ENCODE measurements at places on chromosomes 11 and 22.

- no peak for DNase-seq
These were observed 974 bp downstream of the DGCR8 start for GRCh38 chr22:20080776-20081654.

DNA sequence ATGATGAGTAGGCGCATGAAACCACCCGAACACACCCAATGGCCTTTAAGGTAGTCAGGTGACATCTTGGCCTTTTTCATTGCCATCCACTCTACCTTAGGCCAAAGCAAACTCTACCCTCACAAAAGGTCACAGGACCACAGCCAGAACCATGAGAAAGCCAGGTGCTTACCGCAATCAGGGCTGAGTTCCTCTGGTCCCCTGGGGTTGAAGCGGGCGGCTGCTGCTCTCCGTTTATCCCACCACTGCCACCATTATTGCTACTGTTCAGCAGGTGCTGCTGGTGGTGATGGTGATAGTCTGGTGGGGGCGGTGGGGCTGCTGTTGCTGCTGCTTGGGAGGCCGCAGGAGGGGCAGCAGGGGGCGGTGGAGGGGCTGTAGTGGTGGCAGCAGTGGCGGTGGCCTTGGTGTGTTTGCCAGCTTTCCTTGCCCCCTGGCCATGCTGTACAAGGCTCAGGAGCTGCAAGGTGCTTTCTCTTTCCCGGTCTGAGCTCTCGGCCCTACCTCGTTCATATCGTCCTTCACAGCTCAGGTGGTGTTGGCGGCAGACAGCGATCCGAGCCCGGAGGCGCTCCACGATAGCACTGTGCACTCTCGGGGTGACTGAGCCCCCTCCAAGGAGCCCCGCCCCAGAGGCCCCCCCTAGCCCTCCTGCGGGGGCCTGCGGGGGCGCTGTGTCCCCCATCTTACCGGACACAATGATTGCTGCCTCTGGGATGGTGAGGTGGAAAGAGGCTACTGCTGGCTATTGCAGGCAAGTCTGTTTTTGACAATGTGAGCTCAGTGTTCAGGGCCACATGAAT is 1.6 kb downstream of the MAML2 start:
- DNase-seq, result peak; percentile 65

DNA sequence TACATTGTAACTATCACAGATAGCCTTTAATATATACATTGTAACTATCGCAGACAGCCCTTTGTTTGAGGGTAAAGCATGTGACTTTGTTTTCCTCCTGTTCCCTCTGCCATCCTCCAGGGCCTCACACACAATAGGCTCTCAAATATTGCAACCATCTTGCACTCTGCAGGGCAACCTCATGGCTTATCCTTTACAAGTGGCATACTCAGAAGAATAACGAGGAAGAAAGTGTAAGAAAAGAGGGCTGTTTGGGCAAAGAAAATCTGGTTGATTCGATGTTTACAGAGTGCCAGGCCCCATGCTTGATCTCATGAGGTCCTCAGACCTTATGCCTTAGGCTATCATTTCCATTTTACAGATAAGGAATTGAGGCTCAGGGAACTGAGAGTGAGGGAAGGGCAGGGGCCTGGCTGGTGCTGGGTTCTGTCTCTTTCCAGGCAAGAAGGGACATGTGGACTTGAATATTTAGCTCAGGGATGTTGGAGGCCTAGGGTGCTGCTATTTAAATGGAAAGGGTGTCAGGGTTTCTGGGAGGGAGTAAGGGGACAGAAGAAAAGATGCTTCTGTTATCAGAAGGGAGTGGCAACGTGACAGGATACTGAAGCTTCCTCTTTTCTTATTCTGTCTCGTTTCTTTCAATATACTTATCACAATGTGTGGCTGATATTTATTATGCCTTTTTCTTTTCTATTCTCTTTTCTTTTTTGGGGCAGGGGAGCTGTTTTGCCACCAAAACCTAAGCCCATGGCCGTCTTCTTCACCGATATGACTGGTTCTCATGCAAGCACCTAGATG is 1.1 kb upstream of the SAMM50 start:
- no peak for DNase-seq

GRCh38 chr11:94832604-94833235 is 64.6 kb downstream of the AMOTL1 start:
- no peak for DNase-seq

DNA sequence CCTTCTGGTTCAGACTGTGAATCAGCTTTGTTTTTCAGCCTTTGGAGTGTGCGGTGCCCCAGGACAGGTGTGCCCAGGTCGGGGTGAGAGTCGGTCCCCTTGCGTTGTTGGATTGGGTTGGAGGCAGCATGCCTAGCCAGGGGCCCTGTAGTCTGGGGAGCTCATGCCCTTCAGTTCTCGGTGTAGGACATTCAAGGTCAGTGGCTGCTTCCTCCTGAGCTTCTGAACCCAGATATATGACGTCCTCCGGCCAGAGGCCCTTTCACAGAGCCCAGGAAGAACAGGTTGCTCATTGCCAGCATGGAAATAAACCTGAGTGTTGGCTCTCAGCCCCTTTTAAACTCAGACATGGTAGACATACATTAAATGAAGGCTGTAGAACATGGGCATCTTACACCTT is 2.7 kb downstream of the CSRP3 start:
- DNase-seq, result no peak

GRCh38 chr11:61880454-61880853 is 10.9 kb downstream of the FADS3 start:
- DNase-seq, result no peak

DNA sequence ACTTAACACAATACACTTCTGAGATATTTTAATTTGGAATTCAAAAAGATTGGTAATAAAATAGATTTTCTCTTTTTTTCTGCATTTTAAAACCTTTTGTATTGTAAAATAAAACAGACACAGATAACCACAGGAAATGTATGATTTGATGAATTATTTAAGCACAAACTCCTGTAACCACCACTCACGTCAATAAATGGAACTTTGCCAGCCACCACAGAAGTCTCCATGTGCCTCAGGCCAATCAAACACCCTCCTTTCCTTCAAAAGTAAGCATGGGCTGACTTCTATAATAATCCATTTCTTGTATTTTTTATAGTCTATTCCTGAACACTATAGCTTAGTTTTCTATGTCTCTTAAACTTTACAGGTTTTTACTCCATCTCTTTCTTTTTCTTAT is 721.7 kb downstream of the DLG2 start:
- DNase-seq, result no peak

GRCh38 chr22:47034905-47035419 is 272.5 kb downstream of the TBC1D22A start:
- no peak for DNase-seq

GRCh38 chr11:83601201-83601913 is 315.2 kb upstream of the CCDC90B start:
- no peak for DNase-seq

- DNase-seq, result no peak
These were observed 49.3 kb downstream of the ATXN10 start for GRCh38 chr22:45720839-45721378.

DNA sequence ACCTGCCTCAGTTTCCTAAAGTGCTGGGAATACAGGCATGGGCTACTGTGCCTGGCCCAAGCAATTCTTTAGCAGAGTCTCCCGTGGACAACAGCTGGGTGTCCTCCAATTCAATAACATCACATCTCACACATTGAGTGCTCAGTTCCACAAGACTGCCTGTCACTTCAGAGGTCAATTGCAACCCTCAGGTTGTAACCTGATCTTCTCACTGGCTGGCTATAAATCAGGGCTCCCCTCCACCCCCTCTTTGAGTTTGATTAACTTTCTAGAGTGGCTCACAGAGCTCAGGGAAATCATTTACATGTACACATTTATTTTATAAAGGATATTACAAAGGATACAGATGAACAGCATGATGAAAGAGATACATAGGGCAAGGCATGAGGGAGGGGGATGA is 68.1 kb downstream of the MCHR1 start:
- no peak for DNase-seq

GRCh38 chr11:126391286-126391954 is 35.9 kb downstream of the ST3GAL4 start:
- DNase-seq, result no peak

GRCh38 chr22:27971926-27972325 is 52.9 kb upstream of the PITPNB start:
- DNase-seq, result no peak

DNA sequence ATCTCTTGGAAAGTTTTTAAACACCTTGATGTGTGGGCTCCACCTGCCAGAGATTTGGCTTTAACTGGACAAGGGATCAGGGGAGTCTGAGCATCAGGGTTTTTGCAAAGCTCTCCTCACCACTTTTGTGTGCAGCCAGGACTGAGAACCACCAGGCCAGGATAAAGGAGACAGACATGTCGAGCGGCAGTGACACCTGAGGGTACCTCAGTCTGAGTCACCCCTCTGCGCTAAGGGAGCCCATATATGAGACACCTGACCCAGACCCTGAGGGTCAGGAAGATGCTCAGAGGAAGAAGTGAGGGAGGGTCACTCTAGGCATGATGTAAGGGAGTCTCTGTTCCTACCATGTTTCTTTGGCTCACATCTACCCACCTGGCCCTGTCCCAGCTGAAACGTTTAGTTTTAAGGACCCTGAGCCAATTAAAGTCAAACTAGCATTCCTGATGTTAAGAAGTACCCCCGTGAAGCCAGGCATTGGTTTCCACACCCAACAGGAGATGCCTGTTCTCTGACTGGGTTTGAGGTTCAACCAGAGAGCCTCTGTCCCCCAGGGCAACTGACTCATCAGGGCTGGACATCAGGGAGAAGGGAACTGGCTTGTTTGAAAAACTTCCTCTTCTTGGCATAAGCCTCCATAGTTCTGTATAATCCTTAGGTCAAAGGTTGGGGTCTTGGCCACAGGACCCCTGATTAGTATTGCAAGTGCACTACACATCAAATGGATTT is 72.4 kb upstream of the BIRC3 start:
- no peak for DNase-seq

DNA sequence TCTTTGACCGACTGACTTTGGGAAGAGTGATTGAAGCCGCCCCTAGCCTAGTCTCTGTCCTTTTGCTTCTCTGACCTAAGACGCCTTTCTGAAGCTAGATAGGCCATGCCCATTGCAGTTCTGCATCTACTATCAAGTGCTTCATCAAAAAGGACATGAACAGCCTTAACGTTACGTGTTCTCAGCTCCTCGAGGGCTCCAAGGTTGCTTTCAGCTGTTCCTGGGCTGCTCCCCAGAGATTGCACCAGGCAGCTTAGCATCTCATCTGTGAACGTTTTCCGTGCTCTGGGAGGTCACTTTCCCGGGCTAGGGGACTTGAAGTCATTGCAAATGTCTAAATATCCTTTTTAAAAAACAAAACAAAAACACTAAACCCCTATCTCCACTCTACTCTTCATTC is 13.9 kb downstream of the MICAL2 start:
- DNase-seq, result no peak

DNA sequence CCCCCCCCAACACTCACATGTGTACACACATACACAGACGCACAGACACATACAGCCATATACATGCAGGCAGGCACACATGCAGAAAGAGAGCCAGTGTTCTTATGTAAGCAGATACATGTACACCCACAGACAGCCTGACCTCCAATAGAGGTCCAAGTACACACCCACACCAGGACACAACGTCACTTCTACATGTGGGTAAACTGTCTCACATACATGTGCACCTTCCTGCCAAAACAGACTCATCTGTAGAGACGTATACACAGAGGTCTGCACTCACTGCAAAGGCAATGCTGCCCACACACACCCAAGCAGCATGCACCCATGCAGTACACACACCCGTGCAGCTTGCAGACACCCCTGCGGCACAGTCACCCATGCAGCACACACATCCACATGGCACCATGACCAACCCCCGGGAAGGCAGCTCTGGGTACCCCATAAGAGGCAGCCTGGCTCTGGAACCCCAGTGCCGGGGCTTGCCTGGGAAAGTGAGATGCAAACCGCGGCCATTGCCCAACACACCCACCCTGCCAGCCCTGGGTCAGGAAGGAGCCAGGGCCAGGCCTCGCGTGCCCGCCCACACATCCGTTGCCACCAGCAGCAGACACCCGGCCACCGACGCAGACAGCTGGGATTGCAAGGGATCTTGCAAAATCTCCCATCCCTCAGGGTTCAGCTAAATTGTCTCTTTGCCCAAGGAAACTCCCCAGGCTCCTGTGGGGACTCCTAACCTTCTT is 10.1 kb downstream of the CASTOR1 start:
- DNase-seq, result no peak

DNA sequence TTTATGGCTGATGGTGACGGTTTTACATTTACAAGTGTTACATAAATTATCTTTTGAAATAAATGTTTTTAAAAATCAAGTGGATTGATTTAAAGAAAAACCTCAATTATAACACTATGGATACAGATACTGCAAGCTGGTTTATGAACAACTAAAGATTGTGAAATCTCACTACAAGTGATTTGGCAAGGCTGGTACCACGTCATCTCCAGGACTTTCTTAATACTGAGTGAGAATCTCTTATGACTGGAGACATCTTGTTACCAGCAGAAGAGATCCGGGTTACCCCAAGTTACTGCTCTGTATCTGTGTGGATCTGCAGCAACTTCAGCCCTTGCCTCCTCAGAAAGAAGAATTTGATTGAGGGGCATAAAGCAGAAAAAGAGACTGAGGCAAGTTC is 452.9 kb downstream of the MN1 start:
- no peak for DNase-seq

DNA sequence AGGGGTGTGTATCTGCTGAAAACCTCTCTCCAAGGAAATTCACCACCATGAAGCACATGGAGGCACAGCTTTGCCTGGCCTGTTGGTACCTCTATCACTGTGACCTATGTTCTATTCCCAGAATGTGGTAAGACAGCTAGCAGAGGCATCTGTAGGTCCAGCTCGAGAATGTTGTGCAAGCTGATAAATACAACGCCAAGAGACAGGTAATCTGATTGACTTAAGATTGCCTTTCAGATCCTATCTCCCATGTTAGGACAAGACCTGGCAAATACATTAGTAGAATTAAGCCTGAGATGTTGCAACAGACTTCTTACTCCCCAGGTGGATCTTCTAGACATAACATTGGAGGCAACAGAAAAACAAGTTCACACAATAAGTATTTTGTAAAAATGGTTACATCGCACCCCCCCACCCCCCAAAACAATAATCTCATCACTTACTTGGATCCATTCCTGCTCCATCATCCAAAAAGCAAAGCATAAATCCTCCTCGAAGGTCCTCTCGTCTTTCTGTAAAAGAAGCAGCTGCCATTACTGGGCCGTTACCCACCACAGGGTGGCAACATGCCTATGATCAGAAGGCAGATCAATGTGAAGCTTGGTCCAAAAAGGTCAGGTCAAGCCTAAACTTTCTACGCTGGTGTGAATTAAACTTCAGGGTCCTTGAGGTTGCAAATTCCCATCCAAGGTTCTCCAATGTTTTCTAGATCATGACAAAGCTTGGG is 18.5 kb downstream of the MORC2 start:
- DNase-seq, result no peak

DNA sequence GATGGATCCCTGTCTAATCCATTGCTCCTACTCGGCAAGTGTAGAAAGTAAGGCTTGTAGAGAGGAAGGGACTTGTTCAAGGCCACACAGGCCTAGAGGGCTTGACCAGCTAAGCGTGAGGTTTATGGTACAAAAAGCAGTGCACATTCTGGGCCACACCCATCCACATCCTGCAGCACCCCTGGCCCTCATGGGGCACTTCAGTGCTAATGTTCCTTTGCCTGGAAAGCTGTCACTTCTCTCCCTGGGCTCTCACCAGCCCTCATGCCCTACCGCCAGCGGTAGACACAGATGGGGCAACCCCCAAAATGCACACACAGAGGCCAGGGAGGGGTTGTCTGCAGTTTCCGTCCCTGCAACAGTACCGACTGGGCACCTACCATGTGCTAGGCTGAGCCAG is 7.1 kb upstream of the MGAT3 start:
- no peak for DNase-seq

GRCh38 chr11:40602866-40603552 is 856.4 kb downstream of the LRRC4C start:
- DNase-seq, result no peak

Data from effector CD8-positive, alpha-beta T cell (primary cell).